ENCODE measurements at places on chromosomes 2 and 18.

- DNase-seq, result no peak
Observed at GRCh38 chr2:127498386-127498785, 27.9 kb downstream of the IWS1 start.

DNA sequence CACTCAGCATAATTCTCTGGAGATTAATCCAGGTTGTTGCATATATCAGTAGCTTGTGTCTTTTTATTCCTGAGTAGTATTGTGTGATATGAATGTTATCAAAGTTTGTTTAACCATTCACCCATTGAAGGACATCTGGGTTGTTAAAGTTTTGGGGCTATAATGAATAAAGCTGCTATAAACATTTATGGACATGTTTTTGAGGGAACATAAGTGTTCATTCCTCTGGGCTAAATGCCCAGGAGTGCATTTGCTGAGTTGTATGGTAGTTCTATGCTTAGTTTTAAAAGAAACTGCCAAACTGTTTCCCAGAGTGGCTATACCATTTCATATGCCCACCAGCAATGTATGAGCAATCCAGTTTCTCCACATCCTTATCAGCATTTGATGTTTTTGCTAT lies 21.8 kb upstream of the KCNJ13 start:
- no peak for DNase-seq

DNA sequence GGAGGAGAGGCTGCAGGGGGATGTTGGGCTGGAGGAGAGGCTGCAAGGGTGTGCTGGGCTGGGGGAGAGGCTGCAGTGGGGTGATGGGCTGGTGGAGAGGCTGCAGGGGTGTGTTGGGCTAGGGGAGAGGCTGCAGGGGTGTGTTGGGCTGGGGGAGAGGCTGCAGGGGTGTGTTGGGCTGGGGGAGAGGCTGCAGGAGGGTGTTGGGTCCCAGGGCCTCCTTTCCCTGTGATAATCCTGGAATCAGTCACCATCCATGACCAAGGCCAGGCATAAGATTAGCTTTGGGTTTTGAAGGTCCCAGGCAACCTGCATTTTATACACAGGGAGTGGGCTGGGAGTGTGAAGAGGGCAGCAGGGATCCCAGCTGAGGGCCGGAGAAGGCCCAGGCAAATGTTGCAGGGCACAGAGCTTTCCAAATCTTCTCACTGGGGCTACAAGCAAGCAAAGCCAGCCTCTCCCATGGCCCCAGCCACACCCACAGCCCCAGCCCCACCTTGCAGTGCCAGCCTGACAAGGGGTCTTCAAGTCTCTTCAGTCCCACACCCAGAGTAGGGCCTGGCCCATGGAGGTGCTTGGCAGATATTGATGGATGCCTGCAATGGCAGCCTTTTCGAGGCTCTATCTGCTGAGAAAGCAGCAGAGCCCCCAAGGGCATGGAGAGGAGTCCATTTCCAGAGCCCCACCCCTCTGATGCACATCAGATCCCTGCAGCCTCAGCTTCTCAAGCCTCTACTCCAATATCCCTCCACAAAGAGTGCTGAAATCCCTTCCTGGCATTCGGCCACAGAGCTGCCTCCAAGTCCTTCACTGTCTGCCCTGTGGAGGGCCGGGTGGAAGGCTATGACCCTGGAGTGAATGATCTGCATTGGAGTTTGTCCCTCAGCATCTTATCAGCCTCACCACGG lies 50.3 kb upstream of the GLI2 start:
- no peak for DNase-seq

DNA sequence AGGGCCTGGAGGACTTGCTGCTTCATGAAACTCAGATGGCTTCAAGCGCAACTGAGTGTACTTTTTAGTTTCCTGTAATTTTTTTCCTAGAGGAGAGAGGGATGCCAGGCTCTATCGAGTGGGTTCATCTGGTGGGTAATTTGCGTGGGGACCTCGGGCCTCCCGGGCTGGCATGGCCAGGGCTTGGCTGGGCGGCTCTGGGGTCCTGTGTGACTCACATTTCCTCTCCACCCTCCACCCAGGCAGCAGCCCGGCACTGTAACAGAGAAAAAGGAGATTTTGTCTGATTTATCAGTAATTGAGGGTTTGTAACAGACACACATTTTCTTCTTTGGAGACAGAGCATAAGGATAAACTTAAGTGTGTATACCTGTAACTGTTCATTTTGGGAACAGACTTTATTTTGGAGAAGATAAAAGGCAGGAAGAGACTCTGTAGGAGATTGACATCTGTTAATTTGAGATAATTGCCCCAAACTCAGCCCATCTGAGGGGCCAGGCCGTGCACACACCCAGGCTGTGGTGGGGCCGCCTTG lies 64.3 kb downstream of the NFATC1 start:
- DNase-seq, result no peak

GRCh38 chr2:38129987-38130386 lies 54.0 kb upstream of the CYP1B1 start:
- DNase-seq, result no peak

Measured in hepatic stellate cell (primary cell).